GM23248 (cell line): ENCODE measurements at places on chromosomes 16 and 17. TPM values are rescaled to one million over a fixed set of nuclear protein-coding genes. Genes with fewer than 3 reads are reported as not detected.

- peak; percentile 92 for DNase-seq
- no peak overlapping the region for H3K27ac ChIP-seq
- no peaks in the 10 kb centered on the region for H3K27me3 ChIP-seq
- peaks cover 5% of the 10 kb centered on the region for H3K4me1 ChIP-seq
Measured at GRCh38 chr16:19086322-19087199, 19.1 kb downstream of the COQ7 start.

- no peaks in the 10 kb centered on the region for H3K36me3 ChIP-seq
- H3K27ac ChIP-seq, result peak overlapping the region; percentile 78
- H3K4me3 ChIP-seq, result peak overlapping the region; percentile 32
- peak; percentile 31 for DNase-seq
- H3K27me3 ChIP-seq, result no peaks in the 10 kb centered on the region
Measured at GRCh38 chr17:78748048-78748729, 33.9 kb downstream of the CYTH1 start.

DNA sequence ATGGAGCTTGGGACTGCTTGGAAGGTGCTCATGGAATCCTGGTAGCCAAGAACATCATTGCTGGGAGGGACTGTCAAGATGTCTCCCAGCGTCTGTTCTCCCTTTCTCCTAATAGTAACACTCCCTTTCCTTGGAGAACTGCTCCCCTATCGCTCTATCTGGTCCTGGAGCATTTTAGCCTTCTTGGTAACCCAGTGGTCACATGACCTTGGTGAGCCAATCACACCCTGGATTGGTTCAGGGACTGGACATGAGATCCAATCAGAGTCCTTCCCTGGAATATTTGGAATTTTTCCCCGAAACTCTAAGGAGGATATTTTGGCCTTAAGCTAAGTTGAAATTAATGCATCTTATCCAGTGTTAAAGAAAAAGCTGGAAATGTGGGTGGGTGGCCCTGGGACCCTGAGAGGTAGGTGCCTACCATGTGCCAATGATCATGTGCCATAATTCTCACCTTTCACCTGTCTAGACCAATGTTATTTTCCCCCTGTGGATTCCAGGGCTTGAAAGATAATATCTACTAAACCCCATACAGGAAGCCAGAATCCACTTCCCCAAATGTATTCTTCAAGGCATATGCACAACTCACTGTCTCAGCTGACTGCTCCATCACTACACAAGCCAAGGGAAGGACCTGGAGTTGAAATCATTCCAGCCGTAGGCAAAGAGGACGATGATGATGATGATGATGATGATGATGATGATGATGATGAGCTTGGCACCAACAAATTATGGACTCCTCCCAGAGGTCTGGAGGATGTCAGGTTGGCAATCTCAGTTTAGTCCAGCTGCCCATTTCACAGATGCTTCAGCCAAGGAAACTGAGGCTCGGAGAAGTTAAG lies 193.2 kb downstream of the RAB11FIP4 start:
- DNase-seq, result no peak
- peak overlapping the region; percentile 90; the same call in 1 of the 2 replicates for H3K27ac ChIP-seq
- H3K36me3 ChIP-seq, result peaks cover 37% of the 10 kb centered on the region
- H3K4me3 ChIP-seq, result no peak overlapping the region
- peaks cover 51% of the 10 kb centered on the region for H3K4me1 ChIP-seq

DNA sequence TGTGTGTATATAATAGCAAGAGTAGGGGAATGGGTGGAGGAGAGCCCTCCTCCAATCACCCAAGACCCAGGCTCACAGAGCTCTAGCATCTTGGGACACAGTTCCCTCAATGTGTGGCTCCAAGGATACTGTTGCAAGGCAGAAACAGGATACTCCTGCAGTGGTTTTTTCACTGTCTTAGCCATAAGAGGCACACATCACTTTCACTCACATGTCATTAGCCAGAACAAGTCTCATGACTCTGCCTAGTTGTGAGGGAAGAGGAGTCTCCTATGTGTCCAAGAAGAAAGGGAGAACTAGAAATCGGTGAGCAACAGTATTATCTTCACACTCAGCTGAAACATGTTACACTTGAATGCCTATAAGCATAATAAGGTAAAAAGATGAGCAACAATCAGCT lies 11.1 kb upstream of the NUDT7 start:
- H3K4me1 ChIP-seq, result no peaks in the 10 kb centered on the region
- H3K27me3 ChIP-seq, result peaks cover 15% of the 10 kb centered on the region; the same call in 1 of the 2 replicates
- H3K27ac ChIP-seq, result no peak overlapping the region
- no peak overlapping the region for H3K4me3 ChIP-seq
- no peaks in the 10 kb centered on the region for H3K36me3 ChIP-seq

- H3K27me3 ChIP-seq, result no peaks in the 10 kb centered on the region
- H3K36me3 ChIP-seq, result no peaks in the 10 kb centered on the region
- no peak overlapping the region for H3K27ac ChIP-seq
- H3K4me3 ChIP-seq, result no peak overlapping the region
- no peak for DNase-seq
Measured at GRCh38 chr17:80918731-80919130, 72.9 kb upstream of the CHMP6 start.

GRCh38 chr17:19398301-19399181 lies 11.6 kb upstream of the MFAP4 start:
- H3K4me3 ChIP-seq, result no peak overlapping the region
- no peaks in the 10 kb centered on the region for H3K36me3 ChIP-seq
- H3K27me3 ChIP-seq, result no peaks in the 10 kb centered on the region
- DNase-seq, result peak; percentile 41

GRCh38 chr16:89052191-89052889 lies 41.3 kb upstream of the ACSF3 start:
- peaks cover 18% of the 10 kb centered on the region; the same call in 1 of the 2 replicates for H3K27me3 ChIP-seq
- H3K27ac ChIP-seq, result no peak overlapping the region
- no peaks in the 10 kb centered on the region for H3K36me3 ChIP-seq
- H3K4me1 ChIP-seq, result no peaks in the 10 kb centered on the region
- peak overlapping the region; percentile 56 for H3K4me3 ChIP-seq
- peak; percentile 31 for DNase-seq

GRCh38 chr17:76032073-76032779 lies 5.1 kb upstream of the EVPL start:
- no peak for DNase-seq
- no peaks in the 10 kb centered on the region for H3K4me1 ChIP-seq
- H3K36me3 ChIP-seq, result no peaks in the 10 kb centered on the region
- H3K27ac ChIP-seq, result no peak overlapping the region
- no peaks in the 10 kb centered on the region for H3K27me3 ChIP-seq

GRCh38 chr16:67100569-67101310 lies 9.0 kb upstream of the PHAF1 start:
- no peaks in the 10 kb centered on the region for H3K27me3 ChIP-seq
- H3K27ac ChIP-seq, result peak overlapping the region; percentile 69
- peaks cover 14% of the 10 kb centered on the region for H3K36me3 ChIP-seq
- DNase-seq, result peak; percentile 55

DNA sequence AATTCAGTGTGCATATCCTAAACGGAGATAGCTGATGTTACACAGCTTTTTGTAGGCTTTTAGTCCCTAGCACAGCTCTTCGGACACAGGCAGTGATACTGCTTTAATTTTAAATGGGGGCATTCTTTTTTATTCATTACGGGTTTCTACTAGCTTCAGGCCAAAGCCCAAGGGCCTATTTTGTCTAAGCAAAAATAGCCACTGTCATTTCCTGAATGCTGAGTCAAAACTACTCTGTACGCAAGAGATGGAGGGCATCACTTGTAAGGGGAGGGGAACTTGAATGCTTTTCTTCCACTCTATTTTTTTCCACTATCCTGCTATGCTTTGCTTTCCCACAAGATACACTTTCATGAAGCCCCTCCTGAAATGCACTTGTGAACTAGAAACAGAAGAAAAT lies 360.7 kb downstream of the PMP22 start:
- peak; percentile 28 for DNase-seq
- no peak overlapping the region for H3K27ac ChIP-seq
- H3K36me3 ChIP-seq, result no peaks in the 10 kb centered on the region
- no peaks in the 10 kb centered on the region for H3K27me3 ChIP-seq
- H3K4me1 ChIP-seq, result peaks cover 6% of the 10 kb centered on the region; the same call in 1 of the 2 replicates

GRCh38 chr17:73272906-73273218 lies 11.2 kb upstream of the CPSF4L start:
- DNase-seq, result no peak
- H3K36me3 ChIP-seq, result no peaks in the 10 kb centered on the region
- no peak overlapping the region for H3K4me3 ChIP-seq
- H3K27me3 ChIP-seq, result no peaks in the 10 kb centered on the region
- H3K27ac ChIP-seq, result no peak overlapping the region

- no peaks in the 10 kb centered on the region for H3K27me3 ChIP-seq
- H3K36me3 ChIP-seq, result no peaks in the 10 kb centered on the region
- peaks cover 55% of the 10 kb centered on the region for H3K4me1 ChIP-seq
Measured at GRCh38 chr17:42518755-42519545, 17.1 kb upstream of the NAGLU start.

DNA sequence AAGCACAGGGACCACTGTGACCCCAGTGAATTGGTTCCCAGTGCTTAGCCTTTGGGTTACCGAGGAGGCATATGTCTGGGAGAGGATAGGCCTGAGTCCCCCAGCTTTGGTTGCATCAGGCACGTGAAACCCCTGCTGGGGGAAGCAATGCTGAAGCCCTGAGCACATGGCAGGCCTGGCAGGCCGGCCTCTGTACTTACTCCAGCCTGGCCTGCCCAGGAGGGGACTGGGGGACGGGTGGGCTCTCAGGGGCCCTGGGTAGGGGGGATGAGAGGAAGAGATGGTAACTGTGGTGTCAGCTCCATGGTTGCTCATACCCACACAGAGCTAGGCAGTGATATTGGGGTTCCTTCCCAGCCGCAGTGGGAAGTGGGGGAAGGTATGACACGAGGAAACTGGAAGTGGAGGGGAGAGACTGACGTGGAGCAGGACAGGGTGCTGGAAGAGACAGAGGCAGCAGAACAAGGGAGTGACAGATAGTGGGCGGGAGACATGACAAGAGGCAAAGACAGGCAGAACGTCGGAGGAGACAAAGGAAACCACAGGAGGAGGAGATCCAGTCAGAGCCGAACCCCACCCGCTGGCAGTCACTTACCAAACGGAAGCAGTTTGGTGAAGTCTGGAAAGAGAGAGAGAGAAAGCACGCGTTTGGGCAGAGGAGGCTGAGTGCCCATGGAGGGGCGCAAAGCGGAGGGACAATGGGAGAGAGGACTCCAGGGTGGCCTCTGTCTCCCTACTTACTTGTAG lies 9.1 kb downstream of the TMEM208 start:
- peaks cover 12% of the 10 kb centered on the region for H3K4me1 ChIP-seq
- no peaks in the 10 kb centered on the region for H3K27me3 ChIP-seq
- no peak overlapping the region for H3K27ac ChIP-seq
- H3K36me3 ChIP-seq, result no peaks in the 10 kb centered on the region
- DNase-seq, result peak; percentile 36

- peaks cover 38% of the 10 kb centered on the region for H3K4me1 ChIP-seq
- H3K4me3 ChIP-seq, result no peak overlapping the region
- H3K27ac ChIP-seq, result no peak overlapping the region
- H3K36me3 ChIP-seq, result no peaks in the 10 kb centered on the region
- no peak for DNase-seq
Measured at GRCh38 chr17:77380395-77381184, 239.8 kb downstream of the SEC14L1 start.

DNA sequence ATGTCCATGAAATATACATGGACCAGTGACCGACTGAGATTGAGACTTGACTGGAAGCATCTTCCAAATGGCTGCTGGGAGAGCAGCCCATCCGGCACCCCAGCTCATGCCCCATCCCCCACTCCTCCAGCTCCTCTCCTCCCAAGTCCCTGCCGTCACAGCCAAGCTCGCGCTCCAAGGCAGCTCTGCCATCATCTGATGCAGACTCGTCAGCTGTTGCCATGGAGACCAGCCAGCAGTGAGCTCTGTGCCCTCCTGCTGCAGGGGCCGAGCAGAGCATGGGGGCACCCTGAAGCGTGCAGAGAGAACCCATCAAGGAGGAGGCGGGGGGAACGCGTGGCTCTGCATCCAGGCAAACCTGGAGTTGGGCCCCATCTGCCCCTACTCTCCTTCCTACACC lies 74.5 kb upstream of the TNRC6C start:
- H3K27me3 ChIP-seq, result peaks cover 13% of the 10 kb centered on the region
- H3K4me3 ChIP-seq, result no peak overlapping the region
- peaks cover 12% of the 10 kb centered on the region for H3K4me1 ChIP-seq
- no peak overlapping the region for H3K27ac ChIP-seq
- H3K36me3 ChIP-seq, result no peaks in the 10 kb centered on the region
- DNase-seq, result peak; percentile 35

- peak; percentile 26 for DNase-seq
- no peak overlapping the region for H3K27ac ChIP-seq
- H3K4me1 ChIP-seq, result no peaks in the 10 kb centered on the region
Measured at GRCh38 chr17:8935191-8935590, 30.3 kb downstream of the PIK3R5 start.

GRCh38 chr16:3909791-3910583 lies 29.5 kb upstream of the CREBBP start:
- H3K27ac ChIP-seq, result no peak overlapping the region
- H3K36me3 ChIP-seq, result no peaks in the 10 kb centered on the region
- DNase-seq, result peak; percentile 11
- no peaks in the 10 kb centered on the region for H3K4me1 ChIP-seq
- no peaks in the 10 kb centered on the region; the same call in none of the 2 replicates for H3K27me3 ChIP-seq

DNA sequence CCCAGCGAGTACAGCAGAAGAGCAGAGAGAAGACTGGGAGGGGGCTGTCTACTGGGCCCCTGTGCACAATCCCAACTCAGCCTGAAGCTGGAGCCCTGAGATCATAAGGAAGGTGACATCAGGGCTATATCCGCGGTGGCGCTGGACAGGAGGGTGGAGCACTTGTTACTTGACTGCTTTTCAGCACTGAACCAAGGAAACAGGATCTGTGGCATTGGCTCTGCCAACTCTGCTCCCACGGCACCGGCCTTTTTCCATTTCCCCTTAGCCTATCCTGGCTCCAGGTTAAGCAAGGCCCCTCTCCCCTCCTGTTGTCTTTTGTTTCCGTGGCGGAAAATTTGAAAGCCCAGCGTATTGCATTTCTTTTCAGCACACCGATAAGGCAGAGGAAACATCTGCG lies 125.0 kb upstream of the IRX3 start:
- H3K4me1 ChIP-seq, result no peaks in the 10 kb centered on the region
- no peaks in the 10 kb centered on the region for H3K36me3 ChIP-seq
- no peak overlapping the region for H3K4me3 ChIP-seq
- no peaks in the 10 kb centered on the region; the same call in 1 of the 2 replicates for H3K27me3 ChIP-seq

GRCh38 chr17:14152721-14153120 lies 83.4 kb downstream of the COX10 start:
- no peaks in the 10 kb centered on the region for H3K27me3 ChIP-seq
- H3K27ac ChIP-seq, result no peak overlapping the region
- H3K4me1 ChIP-seq, result no peaks in the 10 kb centered on the region
- no peak overlapping the region for H3K4me3 ChIP-seq
- no peaks in the 10 kb centered on the region for H3K36me3 ChIP-seq

GRCh38 chr17:10812674-10813073 lies 8.8 kb upstream of the TMEM238L start:
- H3K27ac ChIP-seq, result no peak overlapping the region
- no peaks in the 10 kb centered on the region for H3K27me3 ChIP-seq
- H3K4me3 ChIP-seq, result no peak overlapping the region
- H3K36me3 ChIP-seq, result no peaks in the 10 kb centered on the region
- no peak for DNase-seq

AP2B1 gene
- total RNA-seq, result 67.3 and 72.4 TPM in 2 replicates

LRRC36 gene
- total RNA-seq, result not detected in 2 replicates

RAD51C gene
- total RNA-seq, result 17.2 and 23.4 TPM in 2 replicates

IRF8 gene
- not detected in 2 replicates for total RNA-seq

DNAI2 gene
- not detected in 2 replicates for total RNA-seq

GNPTG gene
- total RNA-seq, result 52.4 and 85.8 TPM in 2 replicates

EPOP gene
- 2.9 and 4.3 TPM in 2 replicates for total RNA-seq

GDE1 gene
- 77.1 and 85.0 TPM in 2 replicates for total RNA-seq
